ENCODE measurements at places on chromosomes 1 and 21.

- no peak for DNase-seq
These were observed 59.3 kb upstream of the ABCG1 start for GRCh38 chr21:42159560-42160110.

- no peak for DNase-seq
These were observed 42.0 kb downstream of the TBCE start for GRCh38 chr1:235409042-235409820.

DNA sequence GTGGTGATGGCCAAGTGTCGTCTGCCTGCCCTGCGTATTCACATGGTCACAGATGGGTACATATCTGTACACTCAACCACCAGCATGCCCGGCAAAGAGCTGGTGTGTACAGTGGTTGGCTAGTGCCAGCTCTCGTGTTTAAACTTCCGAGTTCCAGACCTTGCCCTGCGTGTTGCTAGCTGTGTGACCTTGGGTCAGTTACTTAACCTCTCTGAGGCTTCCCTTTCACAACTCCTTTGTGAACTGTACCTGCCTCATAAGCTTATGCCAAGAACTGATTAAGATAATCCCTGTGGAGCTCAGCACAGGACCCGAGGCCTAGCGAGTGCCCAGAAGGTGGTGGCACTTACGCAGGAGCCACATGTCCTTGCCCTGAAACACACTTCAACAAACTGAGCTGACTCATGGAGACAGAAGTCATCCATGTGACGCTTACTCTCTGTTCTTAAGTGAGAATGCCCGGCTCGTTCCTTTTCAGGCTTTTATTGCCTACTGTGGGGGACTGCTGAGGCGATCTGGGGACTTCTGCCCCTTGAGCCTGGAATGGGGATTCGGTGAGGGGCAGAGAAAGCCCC is 55.4 kb downstream of the ALPL start:
- no peak for DNase-seq

GRCh38 chr1:30707412-30708360 is 15.7 kb downstream of the MATN1 start:
- DNase-seq: no peak

DNA sequence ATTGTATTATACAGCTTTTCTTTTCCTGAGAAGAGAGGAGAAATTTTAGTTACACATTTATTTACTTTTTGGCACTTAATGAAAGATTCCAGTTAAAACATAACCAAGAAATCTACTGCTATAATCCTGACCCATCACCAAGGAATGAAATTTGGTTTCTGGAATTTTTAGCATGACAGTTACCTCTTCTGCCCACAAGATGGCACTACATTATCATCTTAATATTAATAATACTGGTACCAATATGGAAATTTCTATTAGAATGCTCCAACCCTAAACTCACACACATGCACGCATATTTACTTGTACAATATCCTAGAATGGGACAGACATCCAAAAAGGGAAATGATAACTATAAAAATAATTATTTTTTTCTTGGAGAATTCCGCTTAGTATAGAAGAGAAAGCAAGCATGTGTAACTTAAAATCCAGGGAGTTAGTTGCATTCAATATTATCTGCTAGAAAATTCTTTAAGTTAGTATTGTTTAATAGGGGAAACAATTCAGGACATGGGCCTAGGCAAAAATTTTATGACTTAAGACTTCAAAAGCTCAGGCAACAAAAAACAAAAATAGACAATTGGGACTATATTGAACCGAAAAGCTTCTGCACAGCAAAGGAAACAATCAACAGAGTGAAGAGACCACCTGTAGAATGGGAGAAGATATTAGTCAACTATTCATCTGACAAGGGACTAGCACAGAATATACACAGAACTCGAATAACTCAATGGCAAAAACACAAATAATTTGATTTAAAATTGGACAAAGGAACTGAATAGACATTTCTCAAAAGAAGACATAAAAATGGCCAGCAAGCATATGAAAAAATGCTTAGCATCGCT is 37.4 kb downstream of the MAP3K21 start:
- DNase-seq: no peak

All from GM04503 (cell line).